Thymus (tissue), 14 donors: ENCODE measurements at places on chromosomes 12 and 14. TPM values are rescaled to one million over a fixed set of nuclear protein-coding genes. Genes with fewer than 3 reads are reported as not detected.

GRCh38 chr12:79982086-79983062 lies 47.5 kb upstream of the PPP1R12A start:
- DNase-seq: no peak
- H3K27me3 ChIP-seq: no peaks in the 10 kb centered on the region
- no peaks in the 10 kb centered on the region for H3K4me1 ChIP-seq
- no peak overlapping the region for H3K4me3 ChIP-seq
- no peaks in the 10 kb centered on the region for H3K36me3 ChIP-seq

GRCh38 chr12:45342171-45342570 lies 126.3 kb downstream of the ANO6 start:
- H3K27ac ChIP-seq: no peak overlapping the region
- H3K27me3 ChIP-seq: no peaks in the 10 kb centered on the region
- no peaks in the 10 kb centered on the region for H3K4me1 ChIP-seq
- peaks cover 9% of the 10 kb centered on the region for H3K36me3 ChIP-seq

DNA sequence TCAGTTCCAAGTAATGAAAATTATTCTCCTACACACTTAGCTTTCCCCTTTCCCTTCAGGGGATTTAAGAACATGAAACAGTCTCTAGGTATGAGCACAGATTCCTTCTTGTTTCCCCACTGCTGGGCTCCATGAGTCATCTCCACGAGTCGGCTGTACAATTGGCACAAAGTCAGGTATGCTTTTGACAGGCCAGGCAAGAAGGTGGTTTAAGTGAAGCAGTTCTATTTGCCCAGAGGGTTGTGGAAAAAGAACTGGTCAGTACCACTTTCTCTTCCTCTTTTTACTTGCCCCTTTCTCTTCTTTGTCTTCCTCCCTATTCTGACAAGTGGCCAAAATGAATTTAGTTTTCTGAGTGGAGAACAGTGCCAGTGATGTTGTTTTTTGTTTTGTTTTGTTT lies 16.3 kb downstream of the DYNC1H1 start:
- H3K4me3 ChIP-seq: no peak overlapping the region
- no peaks in the 10 kb centered on the region for H3K4me1 ChIP-seq
- peaks cover 82% of the 10 kb centered on the region for H3K36me3 ChIP-seq
- no peak for DNase-seq
- no peaks in the 10 kb centered on the region for H3K27me3 ChIP-seq

DNA sequence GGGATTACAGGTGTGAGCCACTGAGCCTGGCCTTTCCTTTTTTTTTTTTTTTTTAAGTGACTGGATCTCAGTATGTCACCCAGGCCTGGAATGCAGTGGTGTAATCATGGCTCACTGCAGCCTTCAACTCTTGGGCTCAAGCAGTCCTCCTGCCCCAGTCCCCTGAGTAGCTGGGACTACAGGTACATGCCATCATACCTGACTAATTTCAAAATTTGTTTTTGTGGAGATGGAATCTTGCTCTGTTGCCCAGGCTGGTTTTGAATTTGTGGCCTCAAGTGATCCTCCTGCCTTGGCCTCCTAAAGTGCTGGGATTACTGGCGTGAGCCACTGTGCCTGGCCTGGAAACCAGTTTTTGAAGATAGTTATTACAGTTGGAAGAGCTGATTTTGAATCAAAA lies 37.4 kb downstream of the ETNK1 start:
- no peaks in the 10 kb centered on the region for H3K4me1 ChIP-seq
- peaks cover 7% of the 10 kb centered on the region for H3K36me3 ChIP-seq
- H3K27me3 ChIP-seq: no peaks in the 10 kb centered on the region
- H3K4me3 ChIP-seq: no peak overlapping the region
- DNase-seq: no peak

DLGAP5 gene
- polyA plus RNA-seq: 3.0 TPM

GRCh38 chr14:94562022-94562421 lies 780 bp downstream of the SERPINA4 start:
- H3K4me3 ChIP-seq: no peak overlapping the region
- no peak overlapping the region for H3K27ac ChIP-seq
- no peaks in the 10 kb centered on the region for H3K4me1 ChIP-seq
- H3K36me3 ChIP-seq: no peaks in the 10 kb centered on the region
- no peaks in the 10 kb centered on the region for H3K27me3 ChIP-seq
- no peak for DNase-seq

GPR84 gene
- polyA plus RNA-seq: 0.62 TPM

DNA sequence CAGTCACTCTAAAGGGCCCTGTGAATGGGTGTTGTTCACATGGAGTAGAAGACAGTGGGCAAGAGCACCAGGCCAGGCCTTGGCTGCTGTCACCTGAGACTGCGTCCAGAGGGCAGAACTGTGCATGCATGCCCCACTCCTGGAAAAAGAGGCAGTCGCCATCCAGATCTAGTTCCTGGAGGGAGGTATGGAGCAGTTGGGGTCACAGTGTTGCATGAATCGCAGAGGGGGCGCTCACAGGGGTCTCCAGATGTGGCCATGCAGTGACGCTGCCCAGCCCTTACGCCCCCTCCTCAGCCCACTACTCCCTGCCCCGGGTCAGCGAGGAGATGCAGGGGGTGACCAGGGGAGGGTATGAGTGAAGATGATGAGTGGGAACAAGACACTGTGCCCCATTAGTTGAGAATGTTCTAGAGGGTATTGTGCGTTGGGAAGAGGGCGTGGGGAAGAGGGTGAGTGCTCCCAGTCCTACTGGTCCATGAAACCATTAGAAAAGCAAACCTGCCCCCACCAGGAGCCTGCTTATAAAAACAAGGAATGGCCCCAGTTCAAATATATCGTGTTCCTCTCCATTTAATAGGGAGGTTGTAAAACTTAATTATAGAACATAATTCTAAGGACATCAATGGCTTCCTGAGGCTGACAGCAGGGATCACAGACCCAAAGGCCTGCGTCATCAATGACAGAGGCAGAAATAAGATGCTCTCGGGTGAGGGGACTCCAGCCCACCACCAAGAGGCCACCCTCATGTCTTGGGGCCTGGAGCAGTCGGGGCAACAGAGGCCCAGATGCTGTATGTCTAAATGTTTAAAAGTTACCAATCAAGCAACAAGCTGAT lies 32.2 kb upstream of the BCL7A start:
- no peak for DNase-seq
- H3K4me1 ChIP-seq: peaks cover 6% of the 10 kb centered on the region
- no peaks in the 10 kb centered on the region for H3K27me3 ChIP-seq
- no peak overlapping the region for H3K27ac ChIP-seq
- H3K4me3 ChIP-seq: no peak overlapping the region

DNA sequence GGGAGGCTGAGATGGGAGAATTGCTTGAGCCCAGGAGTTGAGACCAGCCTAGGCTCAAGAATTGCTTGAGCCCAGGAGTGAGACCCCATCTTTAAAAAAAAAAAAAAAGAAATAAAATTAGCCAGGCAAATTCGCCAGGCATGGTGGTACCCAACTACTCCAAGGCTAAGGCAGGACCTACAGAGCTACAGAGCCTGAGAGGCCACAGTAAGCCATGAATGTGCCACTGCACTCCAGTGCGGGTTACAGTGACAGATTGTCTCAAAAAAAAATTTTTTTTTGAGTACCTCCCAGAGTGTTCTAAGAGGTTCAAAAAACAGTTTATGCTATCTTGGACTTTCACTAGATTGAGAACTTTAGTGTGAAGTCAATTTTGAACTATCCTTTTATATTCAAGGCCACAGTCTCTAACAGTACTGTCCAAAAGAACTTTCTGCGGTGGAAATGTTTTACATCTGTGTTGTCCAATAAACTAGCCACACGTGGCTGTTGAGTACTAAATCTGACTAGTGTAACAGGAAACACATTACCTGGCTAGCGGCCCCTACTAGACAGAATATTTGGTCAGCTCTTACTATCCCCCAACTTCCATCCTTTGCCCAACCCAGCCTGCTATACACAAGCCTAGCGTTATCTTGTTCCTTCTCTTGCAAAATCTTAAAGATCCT lies 2.4 kb downstream of the RPL36AL start:
- H3K4me1 ChIP-seq: peaks cover 22% of the 10 kb centered on the region
- no peak overlapping the region for H3K4me3 ChIP-seq

DNA sequence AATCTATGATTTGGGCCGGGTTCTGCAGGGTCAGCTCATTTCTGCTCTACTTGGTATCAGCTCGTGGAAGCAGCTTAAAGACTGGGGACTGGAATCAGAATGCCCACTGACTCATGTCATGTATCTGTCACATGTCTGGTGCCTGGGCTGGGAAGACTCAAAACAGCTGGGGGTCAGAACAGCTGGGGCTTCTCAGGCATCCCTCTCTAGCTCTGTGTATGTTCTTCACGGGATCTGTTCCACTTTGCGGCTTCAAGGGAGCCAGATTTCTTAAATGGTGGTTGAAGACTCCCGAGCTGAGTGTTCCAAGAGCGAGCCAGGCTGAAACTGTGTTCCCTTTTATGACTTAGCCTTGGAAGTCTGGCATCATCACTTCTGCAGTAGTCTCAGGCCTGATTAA lies 11.9 kb downstream of the AEBP2 start:
- no peak overlapping the region for H3K27ac ChIP-seq
- H3K4me1 ChIP-seq: no peaks in the 10 kb centered on the region
- H3K36me3 ChIP-seq: peaks cover 2% of the 10 kb centered on the region
- no peak overlapping the region for H3K4me3 ChIP-seq
- H3K27me3 ChIP-seq: no peaks in the 10 kb centered on the region
- DNase-seq: no peak

CTSG gene
- polyA plus RNA-seq: 4.8 TPM

GRCh38 chr12:92995258-92995903 lies 66.3 kb upstream of the EEA1 start:
- H3K4me1 ChIP-seq: no peaks in the 10 kb centered on the region
- no peak for DNase-seq
- H3K27ac ChIP-seq: no peak overlapping the region
- H3K36me3 ChIP-seq: no peaks in the 10 kb centered on the region

LMO3 gene
- 61.9 TPM for polyA plus RNA-seq

WNT1 gene
- 0.05 TPM for polyA plus RNA-seq

MYG1 gene
- 57.9 TPM for polyA plus RNA-seq

MYL2 gene
- polyA plus RNA-seq: 5.3 TPM

LTBR gene
- 33.3 TPM for polyA plus RNA-seq

DNA sequence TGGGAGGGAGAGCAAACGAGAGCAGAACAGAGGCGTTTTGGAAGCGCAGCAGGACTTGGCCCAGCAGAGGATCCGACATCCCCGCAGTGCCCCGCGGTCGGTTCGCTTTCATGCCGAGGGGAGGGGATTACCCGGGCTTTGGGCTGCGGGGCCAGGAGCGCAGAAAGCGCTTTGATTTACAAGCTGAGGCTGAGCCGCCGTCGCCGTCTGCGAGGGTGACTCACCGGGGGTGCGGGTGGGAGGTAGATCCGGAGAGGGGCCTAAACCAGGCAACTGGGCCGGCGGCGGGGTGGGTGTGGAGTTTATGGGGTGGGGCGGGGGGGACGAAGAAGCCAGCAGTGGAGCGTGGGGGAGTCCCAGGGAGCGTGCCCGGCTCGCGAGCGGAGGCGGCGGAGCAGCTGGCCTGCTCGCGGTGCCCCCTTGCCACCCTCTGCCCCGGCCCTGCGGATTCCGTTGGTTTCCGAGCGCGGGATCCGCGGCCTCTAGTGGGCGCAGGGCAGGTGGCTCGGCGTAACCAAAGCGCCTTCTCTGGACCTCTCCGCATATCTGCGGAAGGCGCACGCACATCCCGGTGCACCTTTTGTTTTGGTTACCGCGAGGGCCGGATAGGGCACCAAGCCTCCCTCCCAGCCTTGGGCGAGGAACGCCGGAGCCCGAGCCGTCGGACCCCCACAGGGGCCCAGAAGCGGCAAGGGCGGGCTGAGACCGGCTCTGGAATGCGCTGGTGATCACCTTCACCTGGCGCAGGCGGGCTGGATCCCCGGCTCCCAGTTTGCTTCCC lies 2.6 kb downstream of the SIX4 start:
- peaks cover 85% of the 10 kb centered on the region for H3K27me3 ChIP-seq
- H3K36me3 ChIP-seq: no peaks in the 10 kb centered on the region
- H3K4me3 ChIP-seq: peak overlapping the region; percentile 34
- no peaks in the 10 kb centered on the region for H3K4me1 ChIP-seq
- no peak overlapping the region for H3K27ac ChIP-seq

DNA sequence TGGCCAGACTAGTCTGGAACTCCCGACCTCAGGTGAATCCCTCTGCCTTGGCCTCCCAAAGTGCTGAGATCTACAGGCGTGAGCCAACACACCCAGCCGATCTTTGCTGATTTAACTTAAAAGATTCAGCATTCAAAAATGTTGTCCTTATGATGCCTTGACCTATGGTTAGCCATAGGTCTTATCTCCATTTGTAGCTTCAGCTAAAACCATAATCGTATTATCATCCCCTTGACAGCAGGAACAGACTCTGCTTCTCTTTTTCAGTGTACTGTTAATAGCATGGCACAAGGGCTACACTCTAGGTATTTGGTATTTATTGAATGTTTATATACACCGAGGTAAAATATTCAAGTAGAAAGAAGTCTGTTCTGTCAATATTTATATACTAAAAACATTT lies 15.3 kb downstream of the CCDC62 start:
- peaks cover 2% of the 10 kb centered on the region for H3K4me1 ChIP-seq
- H3K36me3 ChIP-seq: no peaks in the 10 kb centered on the region
- no peaks in the 10 kb centered on the region for H3K27me3 ChIP-seq
- no peak overlapping the region for H3K27ac ChIP-seq

BAG5 gene
- 12.5 TPM for polyA plus RNA-seq
